H7 (cell line): ENCODE measurements at places on chromosomes 3 and 15. TPM values are rescaled to one million over a fixed set of nuclear protein-coding genes. Genes with fewer than 3 reads are reported as not detected.

The CCR1 gene
- total RNA-seq = not detected in 2 replicates

- no peak for DNase-seq
Observed at GRCh38 chr15:93033434-93034045, 55.5 kb downstream of the RGMA start.

DNA sequence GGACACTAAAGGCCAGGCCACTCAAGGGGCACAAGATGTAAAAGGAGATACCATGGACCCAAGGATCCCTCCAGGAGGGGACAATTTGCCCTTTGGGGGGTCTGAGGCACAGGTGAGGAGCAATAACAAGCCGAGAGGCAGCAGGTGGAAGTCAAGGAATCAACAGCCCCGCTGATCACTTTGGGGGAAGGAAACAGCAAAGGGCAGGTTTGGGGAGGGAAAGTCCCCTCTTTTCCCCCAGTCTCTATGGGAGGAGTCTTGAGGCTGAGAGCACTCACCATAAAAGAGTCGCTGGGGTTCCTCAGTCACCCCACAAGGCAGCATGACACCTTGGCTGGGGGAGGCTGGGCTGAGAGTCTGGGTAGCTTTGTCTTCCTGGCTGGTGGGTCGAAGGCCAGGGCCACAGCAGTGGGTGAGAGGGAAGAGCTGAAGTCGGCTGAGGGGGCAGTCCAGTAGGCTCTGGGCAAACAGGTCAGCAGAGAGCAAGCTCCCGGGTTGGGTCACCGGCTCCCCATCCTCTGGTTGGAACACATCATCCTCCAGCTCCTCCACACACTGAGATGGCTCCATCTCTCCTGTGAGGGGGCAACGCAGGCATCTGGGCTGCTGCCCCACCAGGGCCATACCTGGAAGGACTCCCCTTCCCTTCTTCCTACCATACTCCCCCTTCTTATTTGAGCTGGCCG, 3.0 kb downstream of the BMF start:
- peak; percentile 30 for DNase-seq

DNA sequence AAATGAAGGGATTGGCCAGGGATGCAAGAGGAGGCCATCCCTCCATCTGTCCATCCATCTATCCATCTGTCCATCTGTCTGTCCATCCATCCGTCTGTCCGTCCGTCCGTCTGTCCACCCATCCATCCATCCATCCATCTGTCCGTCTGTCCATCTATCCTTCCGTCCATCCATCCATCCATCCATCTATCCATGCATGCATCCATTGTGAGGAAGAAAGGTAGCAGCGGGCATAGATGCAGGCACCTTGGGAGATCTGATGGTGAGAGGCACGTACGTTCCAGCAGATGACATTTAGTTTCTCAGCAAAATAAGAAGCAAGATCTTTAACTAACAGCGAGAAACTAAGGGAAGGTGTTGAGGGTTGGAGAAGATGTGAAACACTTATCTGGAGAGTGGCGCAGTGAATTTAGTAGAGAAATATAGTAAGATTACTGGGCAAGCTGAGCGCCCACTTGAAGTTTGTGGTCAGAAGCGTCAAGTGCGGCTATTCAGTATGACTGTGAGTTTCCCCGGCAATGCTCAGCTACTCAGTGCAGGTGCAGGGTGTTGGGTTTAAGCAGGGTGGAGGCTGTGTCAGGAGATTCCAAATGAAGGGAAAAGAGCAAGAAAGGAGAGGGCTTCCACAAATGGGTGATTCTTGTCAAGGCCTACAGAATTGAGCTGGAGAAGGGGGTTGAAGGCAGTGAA, 22.4 kb upstream of the SRP14 start:
- no peak for DNase-seq

- no peak for DNase-seq
Observed at GRCh38 chr15:100704281-100705055, 102.1 kb downstream of the ASB7 start.

DNA sequence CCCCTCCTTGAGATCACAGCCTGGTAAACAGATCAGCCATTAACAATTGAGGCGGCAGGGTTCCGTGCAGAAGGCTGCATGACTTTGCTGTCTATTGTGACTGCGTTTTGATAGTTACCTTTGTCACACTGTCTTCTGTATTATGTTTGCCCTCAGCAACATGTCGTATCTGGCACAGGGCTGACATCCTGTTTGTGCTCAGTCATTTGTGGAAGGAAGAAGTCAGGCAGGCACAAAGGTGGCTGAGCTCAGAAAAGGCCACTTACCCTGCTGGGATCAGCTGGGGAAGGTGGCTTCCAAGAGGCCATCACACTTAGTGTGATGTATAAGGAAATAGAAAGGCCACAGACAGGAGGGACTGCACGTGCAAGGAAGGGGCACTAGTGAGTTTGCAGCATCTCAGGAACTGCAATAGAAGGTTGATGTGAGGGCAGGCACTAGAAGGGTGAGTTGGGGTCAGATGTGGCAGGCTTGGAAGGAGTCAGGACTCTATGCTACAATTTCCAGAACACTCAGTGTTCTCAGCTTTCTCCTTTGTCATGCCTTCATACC, 13.4 kb downstream of the PML start:
- no peak for DNase-seq

DNA sequence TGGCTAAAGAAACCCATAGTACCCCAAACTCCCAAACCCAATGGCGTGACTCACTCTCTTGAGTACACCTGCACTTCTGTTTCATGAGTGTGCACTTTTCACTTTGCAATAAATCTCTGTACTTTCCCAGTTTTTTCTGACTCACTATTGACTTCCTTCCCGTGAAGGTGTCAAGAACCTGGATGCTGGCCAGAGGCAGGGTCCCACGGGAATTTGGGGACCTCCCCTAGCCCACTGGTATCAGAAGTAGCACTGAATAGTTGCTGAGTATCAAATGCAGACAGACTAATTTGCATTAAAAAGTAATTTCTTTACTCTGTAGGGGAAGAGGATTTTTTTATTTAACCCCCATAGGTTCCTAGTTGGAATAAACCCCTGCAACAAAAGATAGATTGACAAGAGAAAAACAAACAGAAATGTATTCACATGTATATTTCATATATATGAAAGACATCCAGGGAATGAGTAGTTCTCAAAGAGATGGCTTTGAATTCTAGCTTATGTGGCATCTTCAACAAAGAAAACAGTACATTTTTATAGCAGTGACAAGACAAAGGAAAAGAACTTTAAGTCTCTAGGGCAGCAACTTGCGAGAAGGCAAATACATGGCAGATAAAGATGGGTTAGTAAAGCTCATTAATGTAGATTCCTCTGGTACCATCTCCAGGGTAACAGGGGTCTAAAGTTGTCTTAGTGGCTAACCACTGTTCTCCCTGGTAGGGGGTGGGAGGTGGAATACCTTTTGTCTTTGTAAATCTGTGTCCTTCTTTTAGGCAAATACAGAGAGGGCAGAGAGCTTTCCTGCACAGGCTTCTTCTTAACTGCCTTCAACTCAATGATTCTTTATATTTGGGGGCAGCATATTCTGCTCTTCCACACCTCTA, 385.5 kb upstream of the PDZRN3 start:
- peak; percentile 22 for DNase-seq

DNA sequence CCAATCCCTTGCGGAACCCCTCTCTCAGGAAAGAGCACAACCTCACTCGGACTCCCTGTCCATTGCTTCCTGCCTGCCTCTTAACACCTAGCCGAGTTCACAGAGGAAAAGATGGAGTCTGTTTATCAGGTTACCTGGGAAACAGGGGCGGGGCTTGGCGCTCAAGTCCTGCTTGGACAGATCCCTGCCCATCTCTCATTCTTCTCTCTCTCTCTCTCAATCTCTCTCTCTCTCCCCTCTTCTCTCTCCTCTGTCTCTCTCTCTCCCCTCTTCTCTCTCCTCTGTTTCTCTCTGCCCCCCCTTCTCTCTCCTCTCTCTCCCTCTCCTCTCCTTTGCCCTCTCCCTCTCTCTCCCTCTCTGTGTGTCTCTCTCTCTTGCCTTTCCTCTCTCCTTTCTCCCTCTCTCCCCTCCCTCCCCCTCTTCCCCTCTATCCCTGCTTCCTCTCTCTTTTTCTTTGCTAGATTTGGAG, at the start of gene EFHB:
EFHB (minus strand) TSS at position 120 of the 469 bp plus-strand sequence. CDS start 199 bp downstream, outside the sequence.
- DNase-seq = peak; percentile 68

The ADGRG7 gene
- total RNA-seq = not detected in 2 replicates

DNA sequence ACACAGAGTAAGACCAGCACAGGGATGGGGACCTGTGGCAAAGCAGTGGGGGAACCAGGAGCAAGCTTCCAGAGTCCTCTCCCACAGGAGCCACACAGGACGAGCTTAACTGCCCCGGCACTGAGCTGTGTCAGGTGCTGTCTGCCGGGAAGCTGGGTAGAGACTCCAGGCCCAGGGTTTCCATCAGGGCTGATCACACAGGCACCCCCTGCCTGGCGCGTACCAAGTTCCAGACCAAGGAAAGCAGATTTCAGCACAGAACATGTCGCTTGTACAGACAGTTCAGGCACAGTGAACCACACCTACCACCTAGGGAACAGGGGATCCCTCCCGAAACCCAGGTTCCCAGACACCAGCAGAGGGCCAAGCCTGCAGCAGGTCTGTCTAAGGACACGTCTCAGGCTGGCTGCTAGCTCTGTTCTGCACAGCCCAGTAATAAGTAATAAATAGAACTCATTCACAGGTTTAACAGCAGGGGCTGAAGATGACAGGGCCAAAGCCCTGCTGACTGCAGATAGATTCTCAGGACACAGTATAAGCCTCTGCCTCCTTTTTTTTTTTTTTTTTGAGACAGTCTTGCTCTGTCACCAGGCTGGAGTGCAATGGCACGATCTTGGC, 30.2 kb upstream of the OCA2 start:
- no peak for DNase-seq

DNA sequence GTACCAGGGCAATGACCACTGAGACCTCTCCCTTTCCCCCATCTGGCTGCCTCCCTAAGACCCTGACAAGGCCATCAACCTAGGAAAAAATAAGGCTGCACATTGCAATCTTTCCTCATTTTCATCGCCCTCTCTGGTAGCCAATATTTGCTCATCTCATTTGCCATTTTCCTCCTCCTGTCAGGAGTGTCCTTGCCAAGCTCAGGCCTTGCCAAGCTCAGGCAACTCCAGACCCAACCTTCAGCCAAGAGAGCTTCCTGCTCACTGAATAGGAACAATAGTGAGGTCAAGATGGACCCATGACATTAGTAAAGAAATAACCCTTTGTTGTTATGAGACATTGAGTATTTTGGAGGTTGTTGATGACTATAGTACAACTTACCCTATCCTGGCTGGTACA, 380.3 kb downstream of the RSL24D1 start:
- no peak for DNase-seq

The COL6A5 gene
- total RNA-seq = not detected in 2 replicates

GRCh38 chr3:114550165-114550564, 256.3 kb downstream of the TIGIT start:
- DNase-seq = no peak

DNA sequence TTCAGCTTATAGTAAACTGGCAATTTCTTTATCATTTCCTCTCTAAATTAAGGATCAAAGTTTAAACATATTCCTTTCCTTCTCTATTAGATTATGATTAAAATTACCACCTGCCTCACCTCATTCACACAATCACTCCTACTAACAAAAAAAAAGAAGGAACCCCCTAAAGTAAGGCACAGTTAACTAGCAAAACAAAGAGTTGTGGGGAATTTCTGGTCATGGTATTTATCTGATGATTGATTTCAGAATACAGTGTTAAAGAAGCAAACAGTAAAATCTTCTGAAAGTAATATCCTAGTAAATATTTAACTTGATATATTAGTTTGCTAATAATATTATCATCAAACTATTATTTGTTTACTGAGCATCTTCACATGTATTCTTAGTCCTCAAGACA, 8.8 kb downstream of the GBE1 start:
- DNase-seq = no peak

The RAD54L2 gene
- 20.8 TPM in 2 replicates for total RNA-seq

- no peak for DNase-seq
Observed at GRCh38 chr3:24538891-24539290, 44.2 kb upstream of the THRB start.

The DNAH1 gene
- total RNA-seq = 0.48 and 2.0 TPM in 2 replicates

The TLR9 gene
- total RNA-seq = not detected in 2 replicates

The PDIA3 gene
- 197 and 224 TPM in 2 replicates for total RNA-seq

The REC114 gene
- total RNA-seq = not detected in 2 replicates

DNA sequence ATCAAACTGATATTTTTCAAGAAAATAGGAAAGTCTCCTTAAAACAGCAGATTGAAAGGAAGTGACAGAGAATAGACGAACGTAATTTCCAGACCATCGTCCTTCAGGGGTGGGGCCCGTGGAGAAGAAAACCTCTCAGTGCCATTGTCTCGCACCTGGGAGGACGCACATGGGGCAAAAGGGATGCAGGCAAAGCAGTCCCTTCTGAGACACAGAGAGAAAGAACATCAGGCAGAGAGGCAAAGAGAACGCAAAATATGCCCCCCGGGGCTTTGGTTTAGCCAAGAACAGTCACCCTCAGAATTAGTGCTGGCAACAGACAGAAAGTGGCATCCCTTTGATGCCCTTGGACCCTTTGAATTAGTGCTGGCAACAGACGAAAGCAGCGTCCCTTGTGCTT, 37.0 kb downstream of the MUC20 start:
- peak; percentile 28 for DNase-seq

The TM4SF1 gene
- 0.07 TPM in 1 of 2 replicates, not detected in the other for total RNA-seq

GRCh38 chr15:90585863-90586262, 56.1 kb downstream of the CRTC3 start:
- no peak for DNase-seq

DNA sequence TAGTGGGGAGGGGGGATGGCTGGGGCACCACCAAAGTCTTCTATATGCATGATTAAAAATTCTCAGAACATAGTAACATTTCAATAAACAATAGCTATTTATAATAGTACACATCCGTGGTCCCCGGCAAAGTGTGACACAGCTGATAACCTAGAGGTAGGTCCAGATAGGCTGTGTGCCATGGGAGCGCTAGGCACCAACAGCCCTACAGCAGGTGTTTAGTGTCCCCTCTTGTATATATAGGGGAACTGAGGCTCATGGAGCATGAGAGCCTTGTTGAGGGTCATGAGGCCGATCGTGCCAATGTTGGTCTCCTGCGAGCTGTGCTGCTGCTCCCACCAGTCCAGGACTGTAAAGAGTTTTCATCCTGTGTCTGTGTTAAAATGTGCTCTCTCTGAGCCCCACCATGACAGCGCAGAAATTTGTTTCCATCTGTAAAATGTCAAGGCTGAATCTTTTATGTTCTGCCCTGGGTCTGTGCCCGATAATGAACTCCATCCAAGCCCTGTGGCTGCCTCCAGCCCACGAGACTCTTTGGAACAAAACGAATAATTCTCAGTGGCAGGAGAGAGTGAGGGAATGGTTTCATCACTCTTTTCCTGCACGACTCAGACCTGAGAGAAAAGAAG, 14.5 kb downstream of the TMEM158 start:
- no peak for DNase-seq

DNA sequence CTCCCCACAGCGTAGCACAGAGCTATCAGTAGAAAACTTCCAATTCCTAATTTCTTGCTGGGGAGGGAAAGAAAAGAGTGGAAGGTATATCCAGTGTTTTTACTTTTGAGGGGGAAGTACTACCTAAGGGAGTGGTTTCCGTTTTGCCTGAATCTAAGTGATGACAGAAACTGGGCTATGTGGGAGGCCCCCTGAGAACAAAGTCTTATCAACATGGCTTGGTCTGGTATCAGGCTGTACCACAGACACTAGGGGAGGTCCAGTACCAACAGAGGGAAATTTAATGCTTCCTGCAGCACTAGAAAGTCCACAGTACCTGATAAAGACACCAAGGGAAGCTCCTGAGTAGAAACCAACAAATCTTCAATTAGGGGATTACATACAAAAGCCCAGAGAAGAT, 199.2 kb downstream of the IL5RA start:
- no peak for DNase-seq

The LYZL4 gene
- not detected in 2 replicates for total RNA-seq

GRCh38 chr15:86942285-86942684, 862.6 kb downstream of the AGBL1 start:
- DNase-seq = no peak

GRCh38 chr3:9169956-9170850, 79.2 kb downstream of the SRGAP3 start:
- DNase-seq = no peak
